ENCODE measurements at places on chromosomes 7 and 10.

GRCh38 chr10:114933588-114933987 is 4.4 kb upstream of the TRUB1 start:
- DNase-seq = no peak

GRCh38 chr10:36280890-36281499 is 638.9 kb upstream of the FZD8 start:
- no peak for DNase-seq

DNA sequence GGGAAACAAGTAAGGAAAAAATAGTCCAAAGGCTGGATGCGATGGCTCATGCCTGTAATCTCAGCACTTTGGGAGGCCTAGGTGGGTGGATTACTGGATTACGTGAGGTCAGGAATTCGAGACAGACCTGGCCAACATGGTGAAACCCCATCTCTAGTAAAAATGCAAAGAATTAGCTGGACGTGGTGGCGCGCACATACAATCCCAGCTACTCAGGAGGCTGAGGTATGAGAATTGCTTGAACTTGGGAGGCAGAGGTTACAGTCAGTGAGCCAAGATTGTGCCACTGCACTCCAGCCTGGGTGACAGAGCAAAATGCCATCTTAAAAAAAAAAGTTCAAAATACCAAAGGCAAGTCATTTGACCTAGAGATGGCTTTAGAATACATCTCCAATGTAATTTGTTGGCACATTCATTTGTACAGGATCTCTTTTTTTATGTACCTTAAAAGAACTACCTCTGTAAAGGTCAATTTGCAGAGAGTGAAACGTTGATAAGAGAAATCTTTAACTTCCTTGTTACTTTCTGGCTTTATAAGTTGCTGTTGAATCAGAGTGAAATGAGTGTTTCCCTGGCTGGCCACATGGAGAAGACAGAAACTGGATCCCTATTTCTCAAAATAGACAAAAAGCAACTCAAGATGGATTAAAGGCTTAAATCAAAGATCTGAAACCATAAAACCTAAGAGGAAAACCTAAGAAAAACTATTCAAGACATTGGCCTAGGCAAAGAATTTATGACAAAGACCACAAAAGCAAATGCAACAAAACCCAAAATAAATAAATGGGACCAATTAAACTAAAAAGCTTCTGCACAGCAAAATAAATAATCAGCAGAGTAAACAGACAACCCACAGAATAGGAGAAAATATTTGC is 260.7 kb downstream of the KLF6 start:
- no peak for DNase-seq

DNA sequence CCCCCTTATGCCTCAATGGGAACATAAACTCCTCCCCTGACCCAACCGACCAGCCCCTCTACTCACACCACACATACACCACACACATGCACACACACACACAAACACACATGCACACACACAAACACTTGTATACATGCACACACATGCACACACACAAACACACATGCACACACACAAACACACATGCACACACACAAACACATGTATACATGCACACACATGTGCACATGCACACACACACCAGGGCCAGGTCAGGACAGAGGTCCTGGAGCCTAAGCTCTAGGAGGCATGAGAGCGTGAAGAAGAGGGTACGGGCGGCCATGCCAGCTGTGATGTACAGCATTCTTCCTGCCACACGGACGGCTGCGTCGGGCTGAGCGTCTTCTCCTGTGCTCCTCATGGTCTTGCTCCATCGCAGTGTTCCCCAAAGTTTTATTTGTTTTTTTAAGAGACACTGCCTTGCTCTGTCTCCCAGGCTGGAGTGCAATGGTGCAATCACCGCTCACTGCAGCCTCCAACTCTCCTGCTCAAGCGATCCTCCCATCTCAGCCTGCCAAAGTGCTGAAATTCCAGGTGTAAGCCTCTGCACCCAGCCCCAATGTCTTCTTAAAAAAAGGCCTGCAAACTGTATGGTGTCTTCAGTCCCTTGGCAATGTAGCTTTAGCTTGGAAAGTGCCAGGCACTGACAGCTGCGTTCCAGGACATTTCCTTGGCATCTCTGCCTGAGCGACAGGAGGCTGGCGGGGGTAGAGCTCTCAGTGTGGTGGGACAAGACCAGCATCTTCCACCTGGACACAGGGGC is 38.8 kb upstream of the INPP5A start:
- DNase-seq = peak; percentile 25
